ENCODE measurements at places on chromosomes 5 and 9.

DNA sequence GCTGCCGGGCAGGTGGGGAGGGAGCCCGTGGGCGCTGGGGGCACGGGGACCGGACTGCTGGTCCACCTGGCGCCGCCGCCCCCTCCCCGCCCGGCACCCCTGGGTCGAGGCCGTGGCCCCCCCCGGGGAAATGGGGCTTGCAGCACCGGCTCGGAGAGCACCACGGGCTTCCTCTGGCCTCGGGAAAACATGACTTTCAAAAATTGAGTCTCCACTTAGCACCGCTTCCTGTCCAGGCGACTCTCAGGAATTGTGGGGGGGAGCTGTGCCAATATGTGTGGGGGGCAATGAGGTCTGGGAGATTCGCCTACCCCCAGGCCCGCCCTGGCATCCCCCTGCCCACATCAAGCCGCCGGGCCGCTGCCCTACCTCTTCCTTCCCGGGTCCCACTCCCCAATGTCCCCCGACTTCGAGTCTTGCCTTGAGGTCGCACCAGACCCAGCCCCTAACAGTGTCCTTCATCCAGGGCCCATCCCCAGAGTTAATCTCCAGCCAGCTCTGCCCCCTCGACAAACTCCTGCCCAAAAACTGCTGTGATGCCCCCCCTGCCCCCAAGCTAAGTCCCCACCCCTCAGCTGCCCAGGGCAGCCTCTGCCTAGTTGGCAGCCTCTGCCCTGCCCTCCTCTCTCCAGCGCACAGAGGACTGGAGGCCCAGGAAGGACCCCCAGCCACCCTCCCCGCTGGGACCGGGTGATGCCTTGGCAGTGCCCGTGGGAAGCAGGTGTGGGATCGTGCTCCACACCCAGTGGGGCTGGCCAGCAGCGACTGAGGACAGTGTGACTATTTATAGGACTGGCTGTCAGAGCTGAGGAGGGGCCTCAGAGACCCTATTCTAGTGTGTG lies 3.9 kb downstream of the EGFL7 start:
- DNase-seq: no peak

GRCh38 chr5:139295346-139296057 lies 2.0 kb downstream of the MATR3 start:
- no peak for DNase-seq

GRCh38 chr9:37596504-37596903 lies 4.1 kb upstream of the TOMM5 start:
- DNase-seq: no peak

- no peak for DNase-seq
Observed at GRCh38 chr9:9950813-9951212, 662.0 kb downstream of the PTPRD start.

GRCh38 chr9:130245474-130245873 lies 20.1 kb upstream of the HMCN2 start:
- no peak for DNase-seq

- no peak for DNase-seq
Observed at GRCh38 chr9:95481000-95481399, 35.8 kb downstream of the PTCH1 start.

- DNase-seq: no peak
Observed at GRCh38 chr5:171810227-171810626, 24.6 kb downstream of the SMIM23 start.

DNA sequence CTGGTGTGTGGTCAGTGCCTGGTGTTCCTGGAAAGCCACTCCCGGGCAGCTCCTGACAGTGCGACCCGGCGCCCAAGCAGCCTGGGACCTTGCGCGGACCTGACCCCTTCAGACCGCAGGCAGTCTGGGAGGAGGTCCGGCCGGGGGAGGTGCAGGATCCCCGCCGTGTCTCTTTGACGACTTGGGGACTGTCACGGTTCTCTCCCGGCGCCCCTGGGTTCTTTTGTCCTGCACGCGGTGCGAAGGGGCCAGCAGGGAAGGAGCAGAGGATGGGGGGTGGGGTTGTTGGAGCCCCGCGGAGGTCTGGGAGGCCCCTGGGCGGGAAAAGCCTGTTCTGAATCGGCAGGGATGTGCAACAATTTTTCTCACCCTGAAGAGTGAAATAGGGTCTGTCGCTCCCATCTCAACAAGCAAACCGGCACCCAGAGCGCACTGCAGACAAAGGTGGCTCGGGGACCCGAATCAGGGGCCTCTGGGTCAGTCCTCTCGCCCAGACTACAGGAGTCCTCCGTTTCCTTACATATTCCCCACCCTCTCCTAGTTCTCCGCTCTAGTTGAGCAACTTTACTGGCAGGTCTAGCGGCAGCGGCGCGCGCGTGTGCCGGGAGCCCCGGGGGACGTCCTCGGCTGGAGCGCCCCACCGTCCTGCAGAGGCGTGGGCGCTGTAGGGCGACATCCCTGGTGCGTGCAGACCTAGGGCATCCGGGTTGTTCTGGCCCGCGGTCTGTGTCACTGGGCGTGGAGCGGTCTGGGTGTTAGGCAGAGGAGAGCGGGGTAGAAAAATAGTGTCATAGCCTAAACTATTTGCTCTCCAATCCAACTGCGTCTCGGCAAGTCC lies 1.2 kb downstream of the VCAN start:
- no peak for DNase-seq

- no peak for DNase-seq
Observed at GRCh38 chr5:34742061-34742460, 85.9 kb downstream of the RAI14 start.

DNA sequence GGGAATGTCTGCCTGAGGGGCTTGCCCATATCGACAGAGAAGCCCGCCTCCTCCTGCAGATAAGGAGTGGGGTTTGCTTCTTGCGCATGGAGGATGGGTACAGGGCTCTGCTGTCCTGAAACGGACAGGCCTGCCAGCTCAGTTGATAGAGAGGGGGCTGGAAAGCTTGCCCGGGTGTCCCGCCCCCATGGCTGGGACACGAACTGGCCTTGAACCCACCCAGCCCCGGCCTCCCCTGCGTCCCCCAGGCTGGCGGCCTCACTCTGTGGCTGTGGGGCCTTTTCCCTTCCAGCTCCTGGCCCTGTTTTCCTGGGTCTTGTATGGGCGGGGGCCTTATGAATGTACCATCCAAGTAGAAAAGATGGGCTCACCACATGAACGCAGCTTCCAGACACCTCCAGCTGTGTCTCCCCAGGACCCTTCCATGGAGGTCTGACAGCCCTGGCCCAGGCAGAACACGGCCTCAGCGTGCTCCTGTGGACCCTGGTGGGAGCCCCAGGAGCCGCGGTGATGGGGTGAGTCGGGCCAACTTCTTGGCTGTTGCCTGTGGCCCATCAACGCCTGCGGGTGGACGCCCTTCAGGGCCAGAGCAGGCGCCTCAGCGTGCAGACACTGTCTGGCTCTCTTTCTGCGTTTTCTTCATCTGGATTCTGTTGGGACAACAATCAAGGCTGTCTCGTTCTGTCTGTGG lies 15.9 kb upstream of the SLC2A6 start:
- no peak for DNase-seq

DNA sequence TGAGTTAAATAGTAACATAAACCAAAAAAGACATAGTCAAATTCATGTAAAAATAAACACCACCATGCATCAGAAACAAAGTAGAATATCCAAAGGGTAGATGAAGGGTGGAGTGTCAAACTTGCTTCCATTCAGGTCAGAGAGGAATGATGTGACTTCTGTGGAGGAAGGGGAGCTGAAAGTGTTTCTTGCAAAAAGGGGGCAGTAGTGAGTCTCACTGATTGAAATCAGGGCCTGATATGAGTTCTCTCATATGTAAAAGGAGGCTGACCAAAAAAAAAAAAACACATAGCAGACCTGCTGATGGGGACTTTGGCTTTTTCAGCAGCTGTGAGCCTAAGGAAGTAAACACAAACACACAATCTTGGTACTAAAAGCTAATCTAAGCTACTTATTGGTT lies 38.8 kb upstream of the RGMB start:
- no peak for DNase-seq

DNA sequence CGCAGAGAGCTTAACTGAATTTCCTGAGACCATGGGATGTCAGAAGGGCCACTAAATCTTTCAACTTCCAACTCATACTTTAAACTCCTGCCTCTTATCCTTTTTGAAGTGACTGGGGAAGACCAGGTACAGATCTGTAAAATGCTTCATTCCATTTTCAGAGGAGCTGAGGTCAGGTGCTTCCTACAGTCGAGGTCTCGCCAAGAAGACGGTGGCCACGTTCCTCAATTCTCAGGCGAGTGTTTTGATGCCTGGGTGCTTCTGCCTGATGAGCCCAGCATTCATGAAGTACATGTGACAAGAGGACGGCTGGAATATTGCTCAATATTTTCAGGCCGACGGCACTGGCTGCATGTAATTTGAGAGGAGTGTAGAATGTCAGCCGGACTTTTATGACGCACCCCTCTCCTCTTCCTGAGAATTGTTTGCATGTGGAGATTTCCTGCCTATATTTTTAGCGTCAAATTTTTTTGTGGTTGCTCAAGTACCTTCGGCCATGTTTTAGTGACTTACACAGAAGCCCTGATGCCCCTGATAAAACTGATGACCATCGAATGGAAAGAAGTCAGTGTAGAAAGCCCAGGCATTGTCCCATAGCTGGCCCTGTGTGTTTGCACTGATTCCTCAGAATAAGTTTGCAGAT lies 38.8 kb upstream of the GLRX start:
- DNase-seq: no peak

- DNase-seq: no peak
Observed at GRCh38 chr5:174745590-174746103, 21.3 kb downstream of the MSX2 start.

DNA sequence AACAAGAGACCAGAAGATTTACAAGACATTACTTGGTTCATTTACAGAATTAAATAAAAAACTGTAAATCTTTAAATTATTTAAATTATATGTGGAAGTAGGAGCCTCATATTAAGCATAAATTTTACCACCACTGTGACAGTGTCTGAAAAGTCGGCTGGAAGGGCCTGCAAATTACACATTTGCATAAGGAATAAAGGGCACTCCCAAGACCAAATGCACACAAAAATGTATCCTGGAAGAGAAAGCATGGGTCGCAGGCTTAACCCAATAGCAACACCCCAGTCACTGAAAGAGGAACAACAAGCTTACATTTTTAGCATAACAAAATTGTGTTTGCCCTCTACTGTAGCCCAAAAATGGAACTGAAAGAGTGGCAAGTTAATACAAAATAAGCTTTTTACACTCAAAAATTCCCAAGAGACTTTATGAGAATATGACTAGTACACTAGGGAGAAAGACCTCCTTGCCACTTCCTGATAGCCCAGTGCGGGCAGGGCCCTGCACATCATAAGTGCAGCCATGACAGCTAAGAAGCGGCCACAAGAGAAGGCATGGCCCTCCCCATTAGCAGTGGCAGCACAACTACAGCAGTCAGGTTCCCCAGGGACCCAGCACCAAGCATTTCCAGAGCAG lies 482.0 kb downstream of the DTWD2 start:
- DNase-seq: no peak

GRCh38 chr9:18061856-18062255 lies 412.1 kb upstream of the ADAMTSL1 start:
- no peak for DNase-seq

DNA sequence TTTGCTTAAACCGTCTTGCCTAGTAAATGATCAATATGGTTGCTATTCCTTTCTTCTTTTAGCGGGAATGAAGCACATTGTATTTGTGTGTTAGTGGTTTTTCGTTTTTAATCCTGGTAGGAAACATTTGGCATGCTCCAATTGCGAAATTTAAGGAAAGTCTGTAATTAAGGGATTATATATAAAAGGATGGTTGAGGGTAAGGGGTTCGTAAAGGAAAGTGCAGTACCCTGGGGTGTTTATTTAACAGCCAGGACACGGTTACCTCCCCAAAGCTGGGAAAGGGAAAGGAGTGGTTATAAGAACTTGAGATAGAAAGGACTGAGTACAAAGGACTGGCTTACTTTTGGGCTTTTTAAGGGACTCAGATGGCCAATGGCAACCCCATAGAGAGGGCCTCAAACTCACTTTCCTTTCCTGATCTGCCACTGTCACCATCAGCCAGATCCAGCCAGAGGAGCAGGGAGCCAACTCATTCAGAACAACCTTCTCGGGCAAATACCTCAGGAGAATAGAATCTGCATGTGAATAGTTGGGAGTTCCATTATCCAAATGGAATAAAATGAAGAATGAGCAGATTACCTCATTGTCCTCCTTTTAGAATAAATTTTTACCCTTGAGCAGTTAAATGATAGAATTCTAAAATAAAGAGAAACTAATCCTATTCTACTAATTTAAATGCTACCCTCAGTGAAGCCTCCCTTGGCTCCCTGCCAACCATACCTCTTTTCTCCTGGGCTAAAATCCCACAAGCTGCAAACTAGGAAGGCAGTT lies 117.7 kb downstream of the SNCAIP start:
- DNase-seq: no peak

DNA sequence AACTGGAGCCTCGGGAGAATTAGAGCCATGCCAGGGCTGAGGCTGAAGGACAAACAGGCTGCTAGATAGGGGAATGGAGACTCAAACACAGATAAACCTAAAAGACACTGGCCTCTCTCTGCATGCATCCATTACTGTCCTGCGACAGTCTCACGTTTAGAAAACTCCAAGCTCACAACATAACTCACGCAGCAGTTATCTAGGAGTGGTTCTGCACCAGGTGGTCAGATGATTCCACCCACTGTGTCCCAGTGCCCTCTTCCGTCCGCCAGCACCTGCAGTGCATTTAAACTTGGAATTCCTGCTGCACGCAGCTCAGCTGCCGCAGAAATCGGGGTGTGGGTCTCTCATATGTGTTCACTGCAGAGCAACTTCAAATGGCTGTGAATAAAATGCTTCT lies 272.6 kb upstream of the IRX2 start:
- DNase-seq: no peak

DNA sequence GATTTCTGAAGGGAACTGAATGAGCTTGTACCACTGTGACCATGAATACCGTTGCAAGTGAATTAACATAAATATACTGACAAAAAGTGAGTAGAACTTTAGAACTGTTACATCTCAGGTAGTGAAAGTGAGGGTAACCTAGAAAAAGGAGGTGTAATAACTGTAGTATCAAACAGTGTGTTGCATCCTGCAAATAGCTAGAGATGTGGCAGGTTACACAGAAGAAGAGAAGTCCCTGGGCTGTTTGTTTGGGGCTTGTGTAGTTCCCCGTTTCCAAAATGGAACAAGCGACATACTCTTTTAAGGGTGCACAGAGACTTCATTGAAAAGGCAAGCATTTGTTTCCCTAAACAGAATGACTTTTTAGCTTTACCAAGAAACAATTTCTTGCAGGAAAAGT lies 214.8 kb downstream of the NR3C1 start:
- no peak for DNase-seq

DNA sequence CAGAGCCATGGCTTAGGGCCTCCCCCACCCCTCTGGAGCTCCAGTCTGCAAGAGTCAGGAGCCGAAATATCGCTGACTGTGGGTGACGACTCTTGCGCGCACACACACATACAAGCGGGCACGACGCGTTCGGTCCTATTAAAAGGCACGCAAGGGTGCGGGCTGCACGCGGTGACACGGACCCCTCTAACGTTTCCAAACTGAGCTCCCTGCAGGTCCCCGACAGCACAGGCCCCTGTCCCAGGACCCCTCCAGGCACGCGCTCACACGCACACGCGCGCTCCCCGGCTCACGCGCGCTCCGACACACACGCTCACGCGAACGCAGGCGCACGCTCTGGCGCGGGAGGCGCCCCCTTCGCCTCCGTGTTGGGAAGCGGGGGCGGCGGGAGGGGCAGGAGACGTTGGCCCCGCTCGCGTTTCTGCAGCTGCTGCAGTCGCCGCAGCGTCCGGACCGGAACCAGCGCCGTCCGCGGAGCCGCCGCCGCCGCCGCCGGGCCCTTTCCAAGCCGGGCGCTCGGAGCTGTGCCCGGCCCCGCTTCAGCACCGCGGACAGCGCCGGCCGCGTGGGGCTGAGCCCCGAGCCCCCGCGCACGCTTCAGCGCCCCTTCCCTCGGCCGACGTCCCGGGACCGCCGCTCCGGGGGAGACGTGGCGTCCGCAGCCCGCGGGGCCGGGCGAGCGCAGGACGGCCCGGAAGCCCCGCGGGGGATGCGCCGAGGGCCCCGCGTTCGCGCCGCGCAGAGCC lies at the start of gene GRIN1:
TSS of gene GRIN1 (plus strand) at position 433 of the 746 bp plus-strand sequence. CDS start 333 bp downstream, outside the sequence.
- no peak for DNase-seq

All from Caki2 (cell line).